ENCODE measurements at places on chromosomes 3 and 15.

DNA sequence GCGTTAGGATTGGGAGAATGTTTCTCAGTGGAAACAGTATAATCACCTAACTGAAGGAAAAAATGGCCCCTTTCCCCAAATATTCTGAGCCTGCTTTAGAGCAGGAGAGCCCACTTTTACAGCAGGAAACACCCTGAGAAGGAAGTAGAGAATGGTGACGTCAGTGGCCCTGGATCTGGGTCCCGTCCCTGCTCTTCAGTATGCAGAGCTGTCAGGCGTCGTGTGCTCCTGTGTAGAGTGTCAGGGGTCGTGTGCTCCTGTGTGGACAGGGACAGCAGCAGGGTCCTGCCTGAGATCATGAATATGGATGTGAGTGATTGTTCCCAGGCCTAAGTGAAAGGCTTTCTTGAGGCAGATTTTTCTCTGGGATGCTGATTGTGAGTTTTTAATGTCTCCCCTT is 45.2 kb downstream of the CGNL1 start:
- DNase-seq = no peak

GRCh38 chr3:23193831-23194230 is 9.3 kb upstream of the UBE2E2 start:
- DNase-seq = no peak

- peak; percentile 91 for DNase-seq
These were observed at the start of gene SLC25A26 for GRCh38 chr3:66220602-66221377. Gene SLC25A26 (plus strand): TSS chr3:66221001. CDS start chr3:66221095, 94 bp downstream.

DNA sequence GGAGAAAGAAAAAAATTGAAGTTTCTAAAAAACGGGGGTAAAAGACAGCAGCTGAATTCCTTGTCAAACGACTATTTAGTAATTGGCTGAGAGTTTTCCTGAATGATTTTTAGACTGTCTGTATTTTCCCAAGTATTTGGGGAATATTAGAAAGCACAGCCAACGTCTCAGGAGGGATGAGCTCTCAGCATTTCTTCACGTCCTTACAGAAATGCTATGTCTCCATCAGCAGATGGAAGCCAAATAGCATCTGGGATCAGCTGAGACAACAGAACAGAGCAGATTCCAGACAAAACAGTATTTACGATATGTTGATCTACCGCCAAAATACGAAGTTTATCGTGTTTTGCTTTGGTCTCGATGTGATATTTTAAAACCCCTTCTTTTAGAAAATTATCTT is 5.3 kb upstream of the TMC3 start:
- DNase-seq = no peak

DNA sequence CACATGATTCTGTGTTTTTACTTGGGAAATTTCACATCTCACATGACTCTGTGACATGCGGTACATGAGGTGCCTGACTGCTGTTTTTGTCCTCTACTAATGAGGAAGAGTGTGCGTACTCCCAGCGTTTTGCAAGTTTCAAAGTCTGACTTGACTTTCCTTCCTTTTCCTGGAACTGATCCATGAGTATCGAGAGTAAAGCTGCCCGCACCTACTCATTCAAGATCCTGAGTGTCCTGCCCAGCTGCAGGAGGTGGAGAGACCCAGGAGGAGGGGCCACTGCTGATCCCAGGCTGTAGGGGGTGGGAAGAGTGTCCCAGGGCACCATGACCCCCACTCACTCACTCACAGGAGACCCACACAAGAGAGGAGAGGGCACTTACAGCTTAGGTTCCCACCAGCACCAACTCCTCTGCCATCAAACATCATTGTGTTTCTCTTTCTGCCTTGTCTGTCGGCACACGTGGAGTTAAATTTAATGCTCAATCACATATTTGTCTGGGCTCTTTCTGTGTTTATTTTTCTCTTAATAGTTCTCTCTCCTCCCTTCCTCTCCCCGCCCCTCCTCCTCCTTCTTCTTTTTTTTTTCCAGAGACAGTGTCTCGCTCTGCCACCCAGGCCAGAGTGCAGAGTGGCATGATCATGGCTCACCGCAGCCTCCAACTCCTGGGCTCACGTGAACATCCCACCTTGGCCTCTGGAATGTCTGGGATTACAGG is 1.4 kb downstream of the CCR5AS start:
- DNase-seq = no peak

DNA sequence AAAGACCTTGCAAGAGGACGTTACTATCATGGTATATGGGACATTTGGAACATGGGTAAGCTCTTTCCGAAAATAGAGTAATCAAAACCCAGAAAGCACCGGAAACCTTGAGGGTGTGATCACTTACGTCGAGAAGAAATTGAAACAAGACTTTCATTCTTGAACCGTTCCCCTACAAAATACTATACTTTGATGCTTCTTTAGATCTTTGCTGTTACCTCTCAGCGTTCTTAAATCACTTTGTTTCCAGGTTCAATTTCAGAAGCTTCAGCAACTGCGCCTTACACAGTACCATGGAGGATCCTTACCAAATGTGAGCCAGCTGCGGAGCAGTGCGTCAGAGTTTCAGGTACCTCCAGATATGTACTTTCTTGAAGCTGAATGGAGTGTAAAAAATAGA is 10.1 kb downstream of the CRTC3 start:
- no peak for DNase-seq

DNA sequence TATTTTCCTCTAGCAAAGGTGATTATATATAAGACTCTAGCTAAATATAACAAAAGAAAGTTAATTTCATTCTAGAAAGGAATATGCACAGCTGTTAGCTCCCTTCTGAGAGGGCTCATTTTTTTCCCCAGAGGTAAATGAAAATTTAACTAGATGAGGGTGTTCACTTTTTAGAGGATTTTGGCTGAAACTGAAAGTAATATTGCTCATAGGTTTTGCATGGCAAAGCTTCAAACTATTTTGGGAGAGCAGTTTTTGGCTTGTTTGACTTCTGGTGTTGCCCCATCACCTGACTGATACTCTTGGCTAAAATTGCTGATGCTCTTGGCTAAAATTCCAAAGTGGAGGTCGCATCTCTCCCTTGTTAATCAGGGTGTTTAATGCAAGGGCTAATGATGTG is 311.9 kb downstream of the EDEM1 start:
- no peak for DNase-seq

- no peak for DNase-seq
These were observed 41.7 kb downstream of the TCF12 start for GRCh38 chr15:56960116-56960515.

- no peak for DNase-seq
These were observed 74.5 kb downstream of the TMEM108 start for GRCh38 chr3:133112666-133113065.

GRCh38 chr15:28107111-28107903 is 8.2 kb upstream of the OCA2 start:
- no peak for DNase-seq

DNA sequence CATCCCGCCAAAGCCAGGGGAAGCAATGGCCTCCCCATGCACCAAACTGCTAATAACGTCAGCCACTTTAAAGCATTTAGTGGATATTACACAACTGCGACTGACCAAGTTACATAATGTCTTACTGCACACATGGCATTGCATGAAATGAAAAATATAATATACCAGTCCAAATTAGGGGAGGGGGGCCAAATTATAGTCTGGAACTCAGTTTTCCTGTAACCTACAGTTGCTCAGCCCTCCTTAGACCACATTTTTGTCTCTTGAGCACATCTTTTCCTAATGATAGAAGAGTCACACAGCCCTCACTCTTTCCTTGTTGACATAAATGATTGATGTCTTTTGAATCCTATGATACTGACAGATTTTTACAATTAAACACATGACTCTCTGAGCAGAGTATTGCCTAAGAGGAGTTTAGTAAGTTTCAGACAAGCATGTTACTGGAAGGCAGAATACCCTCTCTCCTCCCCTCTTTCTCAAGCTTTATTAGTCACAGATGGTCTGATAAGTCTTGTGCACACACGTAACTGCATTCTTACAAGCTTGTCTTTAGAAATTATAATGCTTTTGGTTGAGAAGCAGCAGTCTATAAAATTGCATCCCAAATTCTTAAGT is 1.1 kb upstream of the PLD1 start:
- no peak for DNase-seq

- no peak for DNase-seq
These were observed 27.5 kb downstream of the AQP9 start for GRCh38 chr15:58165661-58166060.

DNA sequence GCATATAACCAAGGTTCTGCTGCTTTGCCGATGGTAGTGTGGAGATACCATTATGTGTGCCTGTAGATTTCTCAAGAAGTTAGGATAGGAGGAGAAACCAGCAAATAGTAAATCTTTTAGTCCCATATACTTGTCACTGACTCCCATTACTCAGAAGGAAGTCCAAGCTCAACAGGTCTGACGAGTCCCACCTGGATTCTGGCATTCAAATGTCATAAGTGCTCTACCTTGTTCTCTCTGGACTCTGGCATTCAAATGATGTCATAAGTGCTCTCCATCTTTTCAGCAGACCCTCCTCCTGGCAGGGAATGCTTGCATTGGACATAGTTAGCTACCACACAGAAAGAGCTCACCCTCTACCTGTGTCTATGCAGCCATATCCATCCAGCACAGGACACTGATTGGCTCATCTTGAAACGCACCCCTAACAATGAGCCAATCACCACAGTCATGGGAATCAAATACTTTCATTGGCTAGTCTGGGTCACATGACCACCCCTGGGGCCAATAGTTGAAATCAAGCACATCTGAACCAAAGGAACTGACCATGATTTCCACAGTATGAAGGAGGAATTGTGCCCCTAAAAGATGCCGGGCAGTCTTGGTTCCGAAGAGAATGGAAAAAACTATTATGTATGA is 205.0 kb upstream of the ADAMTS9 start:
- no peak for DNase-seq

DNA sequence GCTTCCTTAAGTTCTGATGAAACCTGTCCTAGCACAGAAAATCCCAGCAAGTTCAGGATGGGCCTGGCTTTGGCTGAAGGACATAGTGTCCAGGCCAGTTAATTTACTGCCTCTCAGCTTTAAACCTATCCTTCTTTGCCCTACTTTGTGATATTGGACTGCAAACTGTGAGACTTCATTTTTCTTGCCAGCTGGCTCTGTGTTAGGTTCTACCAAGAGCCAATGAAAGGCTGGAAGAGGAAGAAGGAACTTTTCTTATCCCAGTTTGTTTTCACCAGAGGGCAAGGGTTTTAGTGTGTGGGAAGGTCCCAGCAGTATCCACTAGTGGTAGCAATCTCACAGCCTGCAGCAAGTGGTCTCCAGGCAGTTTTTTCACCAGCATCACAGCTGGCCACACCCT is 18.2 kb downstream of the DCUN1D1 start:
- no peak for DNase-seq

DNA sequence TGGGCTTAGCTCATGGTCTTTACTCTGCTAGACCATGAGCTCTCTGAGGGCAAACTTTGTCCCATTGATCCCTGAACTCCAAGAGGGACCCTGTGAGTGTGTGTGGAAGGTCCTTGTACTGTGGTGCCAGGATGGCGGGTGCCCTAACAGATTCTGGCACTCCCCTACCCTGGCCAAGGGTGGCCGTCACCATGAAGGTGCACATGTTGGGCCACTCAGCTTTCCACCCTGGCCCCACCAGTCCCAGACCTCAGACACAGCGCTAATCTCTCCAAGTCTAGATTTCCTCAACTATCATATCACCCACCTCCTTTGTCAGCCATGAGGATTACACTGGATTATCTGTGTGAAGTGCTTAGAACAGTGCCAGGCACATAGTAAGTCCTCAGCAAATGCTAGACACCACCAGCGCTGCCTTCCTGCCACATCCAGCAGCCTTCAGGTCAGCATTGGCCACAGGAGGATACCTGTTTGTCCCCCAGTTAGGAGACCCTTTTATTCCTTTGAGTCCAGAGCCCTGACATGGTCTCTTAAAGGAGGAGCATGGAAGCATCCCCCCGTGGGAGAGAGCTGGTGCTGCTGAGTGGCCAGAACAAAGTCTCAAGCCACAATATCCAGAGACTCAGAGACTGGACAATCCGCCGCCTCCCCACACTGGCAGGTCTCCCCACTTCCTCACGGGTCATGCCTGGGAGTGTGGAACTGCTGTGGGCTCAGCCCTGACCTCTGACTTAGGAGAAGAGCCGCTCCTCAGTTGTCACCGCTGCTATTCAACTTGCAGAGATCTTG is 44.5 kb upstream of the SLCO2A1 start:
- no peak for DNase-seq

DNA sequence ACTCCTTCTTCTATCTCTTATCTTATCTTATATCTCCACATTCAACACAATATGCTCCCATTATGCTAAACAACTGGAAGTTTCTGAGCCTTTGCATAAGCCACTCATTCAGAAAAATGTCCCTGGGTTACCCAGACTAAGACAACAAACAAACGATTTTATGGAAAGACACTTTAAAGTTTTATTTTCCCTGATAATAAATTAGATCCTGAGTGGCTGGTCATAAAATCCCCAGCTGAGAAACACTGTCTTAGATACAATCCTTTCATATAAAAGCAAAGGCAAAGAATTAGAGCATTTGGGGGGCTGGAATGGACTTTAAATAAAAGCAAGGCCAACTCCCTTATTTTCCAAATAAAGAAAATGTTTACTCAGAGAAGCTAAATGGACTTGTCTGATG is 322.3 kb downstream of the GBE1 start:
- DNase-seq = no peak

DNA sequence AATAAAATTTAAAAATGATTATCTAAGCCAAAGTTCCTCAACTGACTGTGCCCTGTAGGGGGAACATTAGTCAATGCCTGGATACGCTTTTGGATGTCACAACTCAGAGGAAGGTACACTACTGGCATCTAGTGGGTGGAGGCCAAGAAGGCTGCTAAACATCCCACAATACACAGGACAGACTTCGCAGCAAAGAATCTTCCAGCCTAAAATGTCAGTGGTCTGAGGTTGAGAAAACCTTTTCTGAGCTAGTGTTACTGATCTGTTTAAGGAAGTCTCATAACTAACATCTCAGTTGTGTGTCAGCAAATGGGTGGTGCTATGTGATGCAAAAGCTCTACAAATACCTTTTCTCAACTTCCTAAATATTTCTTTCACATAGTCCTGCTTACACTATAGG is 20.9 kb upstream of the LDHAL6B start:
- DNase-seq = no peak
